ENCODE measurements at places on chromosomes 5 and 9.

GRCh38 chr5:98464737-98465330 lies 308.6 kb upstream of the RGMB start:
- no peak for DNase-seq

- no peak for DNase-seq
Observed at GRCh38 chr9:130913599-130914416, 17.2 kb upstream of the QRFP start.

DNA sequence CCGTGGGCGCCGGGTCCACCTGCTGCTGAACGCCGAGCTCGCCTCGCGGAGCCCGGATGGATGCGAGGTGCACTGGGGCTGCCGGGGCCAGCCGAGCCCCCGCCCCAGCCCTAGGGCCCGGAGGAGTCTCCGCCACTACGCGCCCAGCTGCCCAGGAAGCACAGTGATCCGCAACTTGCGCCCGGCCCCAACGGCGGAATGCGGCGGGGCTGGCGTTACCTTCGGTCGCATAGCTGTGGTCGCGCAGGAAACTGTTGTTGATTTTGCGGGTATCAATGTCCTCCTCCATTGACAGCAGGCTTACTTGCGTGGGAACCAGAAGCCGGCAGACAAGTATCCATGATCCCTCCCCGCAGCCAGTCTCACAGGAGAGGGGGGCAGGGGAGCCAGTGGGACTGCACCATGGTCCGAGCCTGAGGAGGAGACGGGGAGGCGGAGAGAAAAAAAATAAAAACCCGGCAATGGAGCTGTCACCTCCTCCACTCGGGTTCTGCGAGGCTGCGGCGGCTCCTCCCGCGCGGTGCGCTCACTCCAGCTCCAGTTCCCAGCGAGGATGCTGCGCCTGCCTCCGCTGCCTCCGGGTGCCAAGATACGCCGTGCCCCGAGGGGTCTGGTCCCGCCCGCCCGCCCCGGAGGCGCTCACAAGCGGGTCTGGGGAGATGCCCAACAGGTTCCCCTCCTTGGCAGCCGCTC lies 628 bp downstream of the PPP2R2B start:
- no peak for DNase-seq

DNA sequence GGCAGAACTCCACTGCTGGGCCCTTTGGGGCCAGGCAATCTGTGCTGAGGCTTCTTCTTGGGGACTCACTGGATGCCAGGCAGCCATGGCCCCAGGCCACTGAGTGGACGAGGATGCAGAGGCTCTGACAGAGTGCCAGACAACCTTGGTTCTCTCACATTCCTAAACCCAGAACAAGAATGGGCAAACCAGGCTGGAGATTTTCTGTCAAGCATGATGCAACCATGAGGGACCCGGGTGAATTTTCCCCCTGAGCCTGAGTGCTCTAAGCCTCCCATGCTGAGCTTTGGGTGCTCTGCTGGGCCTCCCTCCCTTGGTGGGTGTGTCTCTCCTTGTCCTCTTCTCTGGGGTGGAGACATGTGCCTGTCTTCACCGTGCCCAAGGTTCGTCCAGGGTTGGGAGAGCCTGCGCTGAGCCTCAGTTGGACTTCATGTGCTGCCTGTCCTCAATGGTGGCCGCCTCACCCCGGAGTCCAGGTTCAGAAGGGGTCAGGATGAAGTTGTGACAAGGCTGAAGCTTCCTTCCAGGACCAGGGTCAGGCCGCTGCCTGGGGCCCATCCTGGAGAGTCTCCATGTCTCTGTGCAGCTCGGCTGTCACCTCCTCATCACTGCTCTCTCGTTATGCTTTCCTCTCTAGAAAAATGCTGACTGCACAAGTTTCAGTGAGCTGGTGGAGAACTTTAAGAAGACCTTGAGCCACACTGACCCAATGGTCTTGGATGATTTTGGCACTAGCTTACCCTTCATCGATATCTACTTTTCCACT lies 24.1 kb downstream of the PITX1 start:
- DNase-seq = no peak

- DNase-seq = no peak
Observed at GRCh38 chr5:74232276-74232675, 408.3 kb downstream of the ENC1 start.

DNA sequence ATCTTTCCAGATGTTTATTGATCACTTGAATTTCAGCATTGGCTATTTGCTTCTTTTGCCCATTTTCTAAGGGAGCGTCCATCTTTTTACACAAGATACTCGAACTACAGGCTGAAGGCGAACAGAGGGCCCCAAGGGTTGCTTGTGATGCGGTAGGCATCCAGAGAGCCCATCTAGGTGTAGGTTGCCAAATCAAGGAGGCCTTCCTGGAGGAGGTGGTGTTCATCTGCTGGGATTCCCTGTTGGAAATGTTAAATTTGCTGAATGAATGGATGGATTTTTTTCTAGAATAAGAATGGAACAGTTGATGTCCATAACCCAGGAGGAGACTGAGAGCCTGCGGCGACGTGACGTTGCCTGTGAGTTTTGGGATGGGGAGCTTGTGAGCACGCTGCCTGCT lies 31.4 kb downstream of the LRSAM1 start:
- DNase-seq = no peak

- no peak for DNase-seq
Observed at GRCh38 chr9:98506422-98507054, 202.2 kb downstream of the GABBR2 start.

GRCh38 chr5:96651047-96651446 lies 11.1 kb upstream of the CAST start:
- DNase-seq = no peak

- no peak for DNase-seq
Observed at GRCh38 chr5:39815711-39816110, 390.9 kb upstream of the DAB2 start.

- no peak for DNase-seq
Observed at GRCh38 chr5:30604648-30605262, 588.7 kb upstream of the CDH6 start.

GRCh38 chr5:34611464-34612415 lies 44.4 kb upstream of the RAI14 start:
- no peak for DNase-seq

GRCh38 chr9:134566936-134567335 lies 74.7 kb upstream of the COL5A1 start:
- DNase-seq = no peak

GRCh38 chr5:96742538-96742937 lies 65.2 kb downstream of the ERAP1 start:
- DNase-seq = no peak

Data from left forelimb (tissue), 1 donor.